ENCODE measurements at places on chromosomes 16 and 17.

GRCh38 chr17:28371245-28372202 lies at the start of gene SARM1:
Gene SARM1 (plus strand): TSS chr17:28371694. CDS start chr17:28372033, 339 bp downstream.
- peak; percentile 90 for DNase-seq

- peak; percentile 72 for DNase-seq
Measured at GRCh38 chr16:54027062-54027461, 259.5 kb downstream of the IRX3 start.

- DNase-seq, result peak; percentile 36
Measured at GRCh38 chr16:23148513-23149266, 562 bp downstream of the USP31 start.

- DNase-seq, result peak; percentile 26
Measured at GRCh38 chr16:27154705-27155521, 48.4 kb upstream of the KDM8 start.

GRCh38 chr16:11609474-11610120 lies 22.9 kb upstream of the LITAF start:
- no peak for DNase-seq

- no peak for DNase-seq
Measured at GRCh38 chr17:31699281-31699680, 159.8 kb downstream of the COPRS start.

DNA sequence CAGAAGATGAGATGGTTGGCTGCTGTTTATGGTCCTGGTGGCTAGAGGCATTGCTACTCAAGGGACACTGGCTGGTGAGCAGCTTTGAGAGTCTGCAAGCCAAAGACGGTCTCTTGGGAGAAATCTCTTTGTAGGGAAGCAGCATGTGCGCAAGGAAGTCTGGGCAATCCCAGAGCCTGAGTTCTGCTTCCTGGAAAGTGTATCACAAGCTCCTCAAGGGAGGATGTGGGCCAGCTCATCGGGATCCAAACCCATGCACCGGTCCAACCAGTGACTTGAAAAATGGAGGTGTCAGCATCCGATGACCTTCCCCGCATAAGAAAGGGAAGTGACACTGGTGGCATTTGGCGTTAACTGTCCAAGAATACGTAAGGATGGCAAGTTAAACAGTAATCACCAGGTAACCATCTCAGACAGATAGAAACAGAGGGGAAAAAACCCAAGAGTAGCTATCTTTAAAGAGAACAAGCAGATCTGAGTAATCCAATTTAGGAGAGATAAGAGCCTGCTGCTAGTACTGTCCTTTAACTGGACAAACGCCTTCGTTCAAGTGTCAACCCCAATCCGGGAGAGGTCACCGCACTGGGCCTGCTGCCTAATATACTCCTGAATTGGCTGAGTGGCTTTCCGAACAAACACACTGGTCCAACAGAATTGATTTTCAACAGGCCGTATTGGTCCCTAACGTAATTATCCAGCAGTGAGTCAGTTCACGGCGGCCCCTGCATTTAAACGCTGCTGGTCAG lies 303.0 kb upstream of the ZFHX3 start:
- DNase-seq, result no peak

DNA sequence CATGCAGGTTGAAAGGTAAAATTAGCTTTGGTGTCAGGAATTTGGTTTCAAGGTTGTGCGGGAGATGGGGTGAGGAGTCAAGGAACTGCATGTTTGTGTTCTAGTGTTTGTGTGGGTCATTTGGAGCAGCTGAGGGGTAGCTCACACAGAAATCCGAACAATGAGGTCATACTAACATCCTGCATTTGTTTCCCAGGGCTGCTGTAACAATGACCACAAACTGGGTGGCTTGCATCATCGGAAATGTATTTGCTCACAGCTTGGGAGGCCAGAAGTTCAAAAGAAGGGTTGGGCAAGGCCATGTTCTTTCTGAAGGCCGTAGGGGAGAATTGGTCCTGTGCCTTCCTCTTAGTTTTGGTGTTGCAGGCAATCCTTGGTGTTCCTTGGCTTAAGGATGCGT lies 287.4 kb downstream of the HAPSTR1 start:
- DNase-seq, result no peak

DNA sequence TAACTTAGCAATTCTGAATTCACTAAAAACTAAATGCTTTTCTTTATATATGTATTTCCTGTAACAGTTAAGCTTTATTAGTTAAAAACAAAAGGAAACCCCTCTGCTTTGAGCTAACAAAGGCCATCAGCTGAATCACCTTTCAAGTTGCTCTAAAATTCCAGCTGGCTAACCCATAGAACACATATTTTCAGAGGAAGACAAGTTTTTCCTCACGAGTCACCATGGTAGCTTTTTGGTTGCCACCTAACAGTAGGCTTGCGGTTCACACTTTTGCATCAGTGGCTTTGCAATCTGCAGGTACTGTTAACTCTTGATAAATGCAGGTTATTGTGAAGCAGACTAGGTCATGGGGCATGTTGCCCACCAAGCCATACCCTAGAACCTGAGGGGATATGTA lies 57.6 kb upstream of the IRX5 start:
- peak; percentile 49 for DNase-seq

DNA sequence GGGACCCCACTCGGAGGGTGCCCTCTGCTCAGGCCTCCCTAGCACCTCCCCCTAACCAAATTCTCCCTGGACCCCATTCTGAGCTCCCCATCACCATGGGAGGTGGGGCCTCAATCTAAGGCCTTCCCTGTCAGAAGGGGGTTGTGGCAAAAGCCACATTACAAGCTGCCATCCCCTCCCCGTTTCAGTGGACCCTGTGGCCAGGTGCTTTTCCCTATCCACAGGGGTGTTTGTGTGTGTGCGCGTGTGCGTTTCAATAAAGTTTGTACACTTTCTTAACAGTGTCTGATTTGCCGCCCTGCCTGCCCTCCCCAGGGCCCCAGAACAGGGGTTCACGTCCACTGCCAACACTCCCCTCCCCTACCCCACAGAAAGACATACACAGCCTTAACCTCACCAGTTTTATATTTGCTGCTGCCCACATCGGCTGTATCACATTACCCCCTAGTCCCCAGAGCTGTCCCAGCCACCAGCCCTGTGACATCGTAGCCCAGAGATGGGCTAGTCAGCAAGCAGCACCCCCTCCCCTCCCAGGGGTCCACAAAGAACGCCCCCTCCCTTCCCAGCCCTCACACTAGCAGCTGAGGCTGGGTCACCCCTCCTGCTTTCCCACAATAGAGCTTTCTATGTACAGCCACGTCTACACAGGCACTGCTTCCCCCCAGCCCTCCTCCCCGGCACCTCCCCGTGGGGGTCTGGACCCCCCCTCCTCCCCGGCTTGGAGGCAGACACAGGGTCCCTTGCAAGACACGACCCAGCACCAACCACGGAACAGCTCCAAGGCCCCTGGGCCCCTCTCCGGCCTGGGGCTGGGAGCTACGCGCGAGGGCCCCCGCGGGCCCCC lies 7.9 kb downstream of the GRN start:
- no peak for DNase-seq

- no peak for DNase-seq
Measured at GRCh38 chr17:75472119-75472518, 15.7 kb downstream of the TMEM94 start.

DNA sequence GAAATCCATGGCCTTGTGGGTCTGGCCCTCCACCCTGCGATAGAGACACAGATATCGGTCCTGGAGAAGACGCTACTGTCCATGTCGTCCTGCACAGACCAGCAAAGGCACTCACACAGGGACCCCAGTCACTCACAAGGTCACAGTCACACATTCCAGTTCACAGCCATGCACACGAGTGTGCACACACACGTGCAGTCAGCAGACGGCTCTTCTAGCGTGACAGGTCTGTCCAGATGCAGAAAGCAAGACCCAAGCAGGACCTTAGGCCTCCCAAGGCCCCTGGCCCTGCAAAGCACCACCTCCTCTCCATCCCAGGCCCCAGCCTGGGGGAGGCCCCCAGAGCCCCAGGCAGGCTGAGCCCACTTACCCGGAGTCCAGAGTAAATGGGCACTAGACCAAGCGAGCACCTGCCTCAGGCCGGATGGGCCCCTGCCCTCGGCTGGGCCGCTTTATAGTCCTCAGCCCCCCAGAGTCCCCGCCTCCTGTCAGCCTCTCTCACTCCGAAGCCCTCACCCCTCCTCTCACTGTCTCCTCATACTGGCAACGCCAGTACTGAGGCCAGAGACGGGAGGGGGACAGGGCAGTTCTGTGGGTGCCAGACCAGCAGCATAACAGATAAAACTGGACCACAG lies at the start of gene PPY:
TSS of gene PPY (minus strand) at position 426 of the 635 bp plus-strand sequence. CDS start 822 bp downstream, outside the sequence.
- DNase-seq, result no peak

DNA sequence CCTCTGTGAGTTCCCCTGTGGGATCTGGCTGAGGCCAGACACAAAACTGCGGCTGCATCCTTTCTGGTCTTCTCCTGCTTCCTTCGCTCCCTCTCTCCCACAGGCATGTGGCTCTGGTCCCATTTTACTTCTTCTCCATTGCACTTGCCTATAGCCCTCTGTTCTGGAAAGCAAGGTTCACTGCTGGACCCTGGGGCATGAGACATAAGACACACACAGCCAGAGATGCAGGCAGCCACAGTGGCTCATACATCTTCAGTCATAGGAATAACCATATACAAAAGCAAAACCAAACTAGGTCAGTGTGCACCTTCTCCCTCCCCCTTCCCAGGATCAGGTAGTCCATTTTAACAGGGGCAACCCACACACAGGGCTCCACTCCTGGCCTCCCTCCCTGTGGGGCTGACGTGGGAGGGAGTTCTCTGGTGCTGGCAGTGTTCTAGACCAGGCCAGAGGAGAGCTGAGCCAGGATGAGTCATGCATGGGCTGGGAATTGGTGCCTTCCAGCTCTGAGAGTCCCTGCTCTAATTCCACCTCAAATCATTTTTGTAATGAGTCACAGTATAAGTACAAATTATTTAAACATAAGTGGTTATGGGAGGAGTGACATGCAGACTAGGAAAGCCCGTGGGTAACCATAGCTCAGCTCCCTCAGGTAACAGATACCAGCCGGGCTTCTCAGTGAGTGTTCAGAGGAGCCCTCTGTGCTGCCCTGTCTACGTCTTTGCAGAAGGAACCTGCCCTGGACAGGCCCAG lies 58.0 kb downstream of the ASIC2 start:
- DNase-seq, result peak; percentile 91

GRCh38 chr17:52158450-52159042 lies at the start of gene CA10:
Gene CA10 (minus strand): TSS chr17:52158714.
- DNase-seq, result no peak

DNA sequence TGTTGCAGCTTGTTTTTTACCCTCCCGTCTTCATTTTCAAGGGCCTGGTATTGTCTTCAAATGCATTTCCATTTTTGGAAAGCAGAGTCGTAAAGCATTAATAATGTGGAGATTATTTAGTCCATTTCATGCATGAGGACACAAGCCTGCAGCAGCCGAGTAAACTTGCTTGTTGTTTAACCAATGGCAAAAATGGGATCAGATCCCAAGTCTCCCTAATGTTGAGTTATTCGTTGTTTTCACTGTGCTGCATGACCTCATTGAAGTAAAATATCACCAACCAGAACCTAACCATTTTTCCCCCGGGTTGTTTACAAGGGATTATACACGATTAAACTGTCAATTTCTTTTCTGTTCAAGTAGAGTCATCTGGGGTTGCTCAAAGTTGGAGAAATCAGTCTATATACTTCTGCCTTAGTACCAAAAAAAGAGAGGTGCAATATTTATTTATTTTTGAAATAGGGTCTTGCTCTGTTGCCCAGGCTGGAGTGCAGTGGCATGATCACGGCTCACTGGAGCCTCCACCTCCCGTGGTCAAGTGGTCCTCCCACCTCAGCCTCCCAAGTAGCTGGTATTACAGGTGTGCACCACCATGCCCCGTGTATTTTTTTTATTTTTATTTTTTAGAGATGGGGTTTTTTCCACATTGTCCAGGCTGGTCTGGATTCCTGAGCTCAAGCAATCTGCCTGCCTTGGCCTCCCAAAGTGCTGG lies 12.4 kb downstream of the AMZ2 start:
- DNase-seq, result no peak

Data from fibroblast of upper back skin (primary cell).